Activated gamma-delta T cell treated with anti-CD3 and anti-CD28 coated beads, Interleukin-2, amount 50 U/mL, for 16 hours (primary cell): ENCODE measurements at places on chromosomes 3 and 15.

DNA sequence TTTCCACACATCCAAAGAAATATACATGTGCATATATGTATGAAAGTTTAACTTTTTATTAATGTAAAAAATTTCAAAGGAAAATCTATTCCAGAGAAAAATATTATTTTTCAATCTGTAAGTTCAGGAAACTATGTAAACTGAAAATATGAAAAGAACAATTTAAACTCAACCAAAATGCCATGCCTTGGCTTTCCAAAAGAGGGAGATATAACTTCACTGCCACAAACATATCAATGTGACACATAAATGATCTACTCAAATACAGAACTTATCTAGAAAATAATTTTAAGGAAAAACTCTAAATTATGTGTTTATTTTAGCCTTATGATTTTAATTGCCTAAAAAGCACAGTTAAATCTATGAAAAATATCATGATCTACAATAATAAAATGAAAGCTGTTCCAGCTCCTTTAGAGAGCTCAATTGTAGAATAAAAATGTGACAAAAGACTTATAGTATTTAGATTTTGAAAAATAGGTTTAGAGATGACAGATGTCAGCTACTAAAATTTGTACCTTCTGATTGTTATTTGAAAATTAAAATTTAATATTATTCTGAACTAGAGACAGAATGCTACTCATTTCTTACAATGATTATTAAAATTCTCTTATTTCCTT lies 94.8 kb downstream of the GBE1 start:
- no peak for DNase-seq

GRCh38 chr15:47862402-47862801 lies 145.1 kb downstream of the SEMA6D start:
- no peak for DNase-seq

GRCh38 chr3:28947751-28948150 lies 333.1 kb upstream of the RBMS3 start:
- DNase-seq = no peak

DNA sequence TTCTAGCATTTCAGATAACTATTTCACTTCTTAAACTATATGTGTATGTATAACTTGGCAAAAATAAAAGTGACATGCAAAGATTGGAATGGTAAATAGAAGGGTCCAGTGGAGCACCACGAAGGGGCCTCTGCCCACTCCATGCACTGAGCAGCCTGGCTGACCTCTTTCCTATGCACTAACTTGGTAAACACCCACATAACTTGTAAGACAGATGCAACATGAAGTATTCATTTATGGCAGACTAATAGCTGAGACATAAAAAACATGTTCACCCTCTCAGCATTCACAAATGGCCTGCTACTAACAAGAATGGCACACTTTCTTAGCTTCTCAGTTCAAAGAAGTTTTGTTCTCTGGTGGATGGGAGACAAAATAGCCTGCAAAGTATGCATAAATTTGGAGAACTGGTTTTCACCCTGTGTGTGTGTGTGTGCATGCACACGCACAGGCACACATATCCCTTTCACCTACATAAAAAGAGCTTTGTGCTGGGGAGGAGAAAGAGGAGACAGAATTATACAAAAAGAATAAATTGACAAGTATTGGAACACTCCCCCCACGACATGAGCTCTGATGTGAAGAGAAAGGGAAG lies 26.5 kb upstream of the RYK start:
- no peak for DNase-seq

DNA sequence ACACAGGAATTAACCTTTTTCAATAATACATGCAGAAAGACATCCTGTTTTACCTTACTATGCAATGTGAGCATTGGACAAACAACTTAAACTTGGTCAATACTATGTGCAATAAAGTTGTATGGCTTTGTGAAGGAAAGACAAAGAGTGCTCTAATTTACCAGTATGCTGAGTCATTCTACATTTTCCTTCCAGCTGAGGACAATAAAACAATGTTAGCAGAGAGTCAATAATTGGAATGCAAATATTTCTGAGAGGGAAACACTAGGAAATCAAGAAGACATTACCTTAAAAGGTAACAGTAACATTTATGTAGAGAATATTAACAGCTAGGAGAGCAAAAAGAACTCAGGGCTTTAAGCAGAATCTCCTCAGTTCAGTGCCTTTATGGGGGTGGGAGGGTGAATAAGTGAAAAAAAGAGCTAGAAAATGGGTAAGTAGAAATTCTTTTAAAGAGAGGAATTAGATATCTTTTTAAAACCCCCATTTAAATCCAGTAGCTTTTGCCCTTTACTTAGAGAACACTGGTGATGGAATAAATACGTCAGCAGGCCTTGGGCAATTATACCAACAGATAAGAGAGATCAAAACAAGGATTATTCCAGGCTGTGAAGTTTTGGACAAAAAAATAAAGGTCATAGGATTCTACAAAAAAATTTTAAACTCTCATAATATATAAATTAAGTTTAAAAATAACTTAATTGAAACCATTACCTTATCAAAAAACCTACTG lies 11.6 kb upstream of the HGD start:
- DNase-seq = no peak

GRCh38 chr3:196712514-196713413 lies 587 bp downstream of the PIGX start:
- peak; percentile 47 for DNase-seq

- no peak for DNase-seq
These were observed 7.9 kb upstream of the SPPL2A start for GRCh38 chr15:50773389-50773788.

DNA sequence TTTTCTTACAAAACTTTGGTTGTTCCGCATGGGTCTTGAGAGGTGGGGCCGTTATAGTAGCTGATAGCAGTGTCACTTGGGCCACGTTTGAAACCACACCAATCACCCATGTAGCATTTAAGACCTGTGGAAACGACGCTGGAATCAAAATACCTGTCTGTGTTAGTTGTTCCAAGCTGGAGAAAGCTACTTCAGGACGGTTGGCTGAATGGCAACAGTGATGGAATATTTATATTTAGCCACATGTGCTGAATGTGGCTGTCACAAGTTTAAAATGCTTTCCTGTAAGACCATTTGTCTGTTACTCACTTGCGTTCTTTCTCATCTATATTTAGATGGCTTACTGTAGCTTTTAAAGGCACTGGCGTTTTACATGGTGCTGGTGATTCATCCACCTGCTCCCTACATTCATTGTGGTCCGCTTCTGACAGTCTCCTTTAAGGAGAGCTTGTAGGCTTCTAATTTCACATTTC lies 1.4 kb downstream of the DNAJA4 start:
- no peak for DNase-seq

- DNase-seq = no peak
These were observed 96.5 kb upstream of the PRICKLE2 start for GRCh38 chr3:64321747-64322146.

DNA sequence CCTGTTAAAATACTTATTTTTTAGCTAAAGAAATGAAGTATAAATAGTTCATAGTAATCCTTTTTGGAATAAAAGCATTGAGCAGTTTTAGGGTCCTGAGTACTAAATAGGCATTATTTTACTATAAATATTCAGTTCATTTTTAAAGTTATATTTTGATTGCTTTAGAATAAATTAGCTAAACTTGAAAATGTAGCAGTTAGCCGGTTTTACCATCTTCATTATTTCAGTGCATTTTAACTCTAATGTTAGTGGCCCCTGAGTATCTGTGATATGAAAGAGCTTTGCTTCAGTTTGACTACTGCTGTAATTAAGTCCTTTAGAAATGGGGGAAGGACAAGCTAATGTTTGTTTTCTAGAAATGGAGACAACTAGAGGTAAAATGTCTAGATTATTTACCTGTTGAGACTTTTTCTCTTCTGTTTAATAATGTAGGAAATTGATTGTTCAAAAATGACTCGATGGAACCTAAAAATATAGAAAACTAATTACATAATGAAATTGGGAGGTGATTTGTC lies 3.6 kb downstream of the SMC4 start:
- no peak for DNase-seq

DNA sequence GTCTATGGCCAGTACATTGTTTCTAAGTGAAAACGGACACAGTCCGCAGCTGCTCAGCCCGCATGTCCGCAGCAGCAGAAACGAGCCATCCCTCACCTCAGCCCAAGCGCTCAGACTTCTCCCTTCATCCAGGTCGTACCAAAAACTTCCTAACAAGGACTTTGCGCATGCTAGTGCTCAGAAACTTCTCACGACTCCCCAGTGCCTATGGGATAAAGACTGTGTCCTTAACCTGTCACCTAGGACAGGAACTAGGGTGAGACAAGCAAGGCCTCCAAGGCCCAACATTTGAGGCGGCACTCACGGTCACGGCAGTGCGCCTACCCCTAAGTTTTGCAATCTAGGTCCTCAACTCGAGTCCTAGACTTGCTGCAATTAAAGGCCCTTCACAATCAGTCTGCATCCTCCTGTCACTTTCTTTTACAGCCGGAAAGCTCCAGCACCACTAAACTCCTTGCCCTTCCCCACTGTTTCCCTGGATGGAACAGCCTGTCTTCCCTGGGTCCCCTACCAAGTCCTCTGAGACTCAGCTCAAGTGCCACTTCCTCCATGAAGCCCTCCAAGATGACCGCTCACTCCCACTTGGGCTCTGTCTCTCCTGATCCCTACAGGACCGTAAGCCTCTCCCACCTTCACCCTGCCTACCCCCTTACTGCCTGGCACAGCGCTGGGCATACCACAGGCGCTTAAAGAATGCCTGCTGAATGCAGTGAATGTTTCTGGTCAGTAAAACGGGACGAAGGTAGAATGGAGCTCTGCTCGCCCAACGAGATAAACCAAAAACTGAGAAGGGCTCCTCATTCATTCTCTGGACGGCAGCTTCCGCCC lies 1.2 kb downstream of the CLN6 start:
- DNase-seq = no peak

GRCh38 chr3:87218560-87218959 lies 8.5 kb upstream of the CHMP2B start:
- DNase-seq = no peak

GRCh38 chr3:175737646-175738572 lies 878.8 kb downstream of the NAALADL2 start:
- DNase-seq = no peak

DNA sequence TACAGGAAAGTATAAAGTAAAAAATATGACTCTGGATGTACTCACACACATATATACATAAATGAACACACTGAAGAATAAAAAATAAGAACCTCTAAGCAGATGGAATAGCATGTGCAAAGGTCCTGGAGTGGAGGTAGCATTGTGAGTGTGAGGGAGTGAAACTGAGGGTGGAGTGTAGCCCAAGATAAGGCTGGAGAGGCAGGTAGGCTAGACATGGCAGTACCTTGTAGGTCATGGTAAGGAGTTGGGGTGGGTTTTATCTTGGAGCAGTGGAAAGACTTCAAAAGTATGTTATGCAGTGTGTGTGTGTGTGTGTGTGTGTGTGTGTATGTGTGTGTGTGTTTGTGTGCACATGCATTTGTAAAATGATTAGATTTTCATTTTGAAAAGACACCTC lies 49.5 kb downstream of the TLNRD1 start:
- DNase-seq = no peak

DNA sequence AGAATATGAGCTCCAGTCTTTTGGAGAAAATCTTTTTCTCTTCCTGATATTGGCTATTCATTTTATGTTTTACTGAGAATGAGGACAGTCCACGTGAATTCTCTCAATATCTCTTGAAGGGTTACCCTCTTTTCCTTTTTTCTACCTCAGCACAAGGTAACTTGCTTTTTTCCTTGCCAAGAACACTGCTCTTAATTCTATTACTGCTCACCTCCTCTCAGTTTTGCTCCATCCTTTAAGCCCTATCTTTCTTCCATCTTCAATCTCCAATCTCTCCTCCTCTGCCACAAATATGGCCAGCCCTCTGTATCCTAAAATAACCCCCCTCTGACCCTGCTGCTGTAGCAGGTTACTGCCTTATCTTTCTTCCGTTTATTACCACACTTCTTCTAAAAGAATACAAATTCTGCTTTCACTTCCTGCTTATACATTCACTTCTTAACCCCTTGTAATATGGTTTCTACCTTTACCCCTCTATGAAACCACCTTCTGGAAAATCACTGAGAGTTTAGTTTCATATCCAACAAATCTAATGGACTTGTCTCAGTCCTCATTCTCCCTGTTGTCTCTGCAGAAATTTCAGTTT lies 89.0 kb downstream of the NFKBIZ start:
- no peak for DNase-seq

GRCh38 chr3:124529826-124530571 lies 200.3 kb upstream of the UMPS start:
- DNase-seq = no peak

DNA sequence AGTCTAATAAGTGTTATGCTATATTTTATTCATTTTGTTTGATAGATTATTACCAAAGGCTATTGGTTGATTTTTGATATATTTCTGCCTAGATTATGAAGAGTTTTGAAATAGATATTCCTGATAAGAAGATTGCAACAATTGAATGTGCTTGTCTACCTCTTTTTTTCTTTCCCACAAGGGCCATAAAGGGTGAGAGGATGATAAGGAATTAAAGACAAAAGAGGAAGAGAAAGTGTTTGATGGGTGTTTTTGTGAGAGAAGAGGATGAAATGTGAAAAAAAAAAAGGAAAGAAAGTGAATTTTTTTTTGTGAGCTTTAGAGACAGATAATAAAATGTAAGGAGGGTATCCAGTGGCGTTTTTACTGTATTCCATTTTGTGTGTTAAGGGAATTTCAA lies 244.4 kb downstream of the CHST2 start:
- no peak for DNase-seq

DNA sequence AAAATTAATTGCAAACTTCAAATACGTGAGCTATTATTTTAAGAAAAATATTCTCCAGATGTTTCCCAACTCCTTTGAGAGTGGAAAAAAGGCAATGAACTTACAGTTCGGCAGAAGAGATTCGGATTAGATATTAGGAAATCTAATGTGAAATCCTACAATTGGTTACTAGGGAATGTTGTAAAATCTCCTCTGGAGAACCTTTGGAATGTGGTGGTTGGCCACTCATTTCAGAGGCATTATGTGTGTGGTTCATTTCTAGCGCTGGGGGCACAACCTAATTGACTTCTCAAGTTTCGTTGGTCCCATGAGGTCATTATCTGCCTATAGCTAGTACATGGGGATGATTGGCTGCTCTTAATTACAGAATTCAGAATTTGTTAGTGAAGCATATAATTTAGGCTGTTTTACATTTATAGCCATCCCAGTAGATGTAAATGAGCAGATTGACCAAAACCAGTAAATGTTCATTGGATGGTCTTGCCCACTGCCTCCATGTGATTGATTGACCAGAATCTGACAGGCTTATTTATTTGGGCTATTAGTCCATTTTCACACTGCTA lies 34.6 kb upstream of the CMSS1 start:
- no peak for DNase-seq

DNA sequence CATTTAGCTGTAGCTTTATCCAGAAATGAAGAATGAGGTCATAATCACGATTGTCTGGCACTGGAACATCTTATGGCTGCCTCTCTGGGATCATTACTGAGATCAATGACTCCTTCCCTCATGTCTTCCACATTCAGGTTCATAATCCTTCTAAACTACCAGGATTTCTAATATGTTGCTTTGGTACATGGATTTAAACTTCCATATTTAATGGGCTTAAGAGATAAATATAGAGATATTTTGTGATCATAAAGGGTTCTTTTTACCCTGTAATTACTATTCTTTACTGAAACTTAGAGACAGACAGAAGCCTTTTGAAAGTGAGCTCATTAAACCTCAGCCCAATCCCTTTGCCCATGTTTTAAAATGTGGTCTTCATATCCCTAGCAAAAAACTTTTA lies 575.4 kb upstream of the ALCAM start:
- DNase-seq = no peak

- no peak for DNase-seq
These were observed at the start of gene PLA2G4F for GRCh38 chr15:42156243-42156922. TSS of gene PLA2G4F (minus strand) at chr15:42156636. CDS start at chr15:42156549, 87 bp downstream.

GRCh38 chr3:14425581-14426304 lies 23.3 kb downstream of the SLC6A6 start:
- no peak for DNase-seq

- peak; percentile 62 for DNase-seq
These were observed 10.0 kb downstream of the BMF start for GRCh38 chr15:40098489-40099261.
